T-helper 22 cell (primary cell): ENCODE measurements at places on chromosomes 1 and 21.
A peak's percentile ranks its signal among the peaks of the same experiment; 100 is the strongest.

GRCh38 chr1:44405031-44405797, at the start of gene RNF220:
RNF220 (plus strand) TSS chr1:44405255.
- no peak for DNase-seq

DNA sequence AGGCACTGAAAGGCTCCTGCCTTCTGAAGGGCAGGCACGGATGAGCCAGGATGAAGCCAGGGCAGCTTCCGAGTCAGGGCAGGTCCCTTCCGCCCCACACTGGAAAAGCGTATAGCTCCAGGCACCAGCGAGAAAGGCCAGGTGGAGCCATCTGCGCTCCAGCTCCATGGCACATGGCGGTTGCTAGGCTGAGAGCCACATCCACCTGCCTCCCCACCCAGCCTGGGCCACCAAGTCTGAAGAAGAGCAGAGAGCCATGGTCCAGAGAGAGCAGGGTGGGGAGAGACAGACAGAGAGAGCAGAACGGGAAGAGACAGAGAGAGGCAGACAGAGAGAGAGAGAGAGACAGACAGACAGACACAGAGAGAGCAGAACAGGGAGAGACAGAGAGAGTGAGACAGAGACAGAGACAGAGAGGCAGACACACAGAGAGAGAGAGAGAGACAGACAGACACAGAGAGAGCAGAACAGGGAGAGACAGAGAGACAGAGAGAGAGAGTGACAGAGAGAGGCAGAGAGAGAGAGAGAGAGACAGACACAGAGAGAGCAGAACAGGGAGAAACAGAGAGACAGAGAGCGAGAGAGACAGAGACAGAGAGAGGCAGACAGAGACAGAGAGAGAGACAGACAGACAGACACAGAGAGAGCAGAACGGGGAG, 5.2 kb downstream of the FNDC10 start:
- no peak for DNase-seq

GRCh38 chr1:79885101-79885500, 878.6 kb upstream of the ADGRL4 start:
- no peak for DNase-seq

DNA sequence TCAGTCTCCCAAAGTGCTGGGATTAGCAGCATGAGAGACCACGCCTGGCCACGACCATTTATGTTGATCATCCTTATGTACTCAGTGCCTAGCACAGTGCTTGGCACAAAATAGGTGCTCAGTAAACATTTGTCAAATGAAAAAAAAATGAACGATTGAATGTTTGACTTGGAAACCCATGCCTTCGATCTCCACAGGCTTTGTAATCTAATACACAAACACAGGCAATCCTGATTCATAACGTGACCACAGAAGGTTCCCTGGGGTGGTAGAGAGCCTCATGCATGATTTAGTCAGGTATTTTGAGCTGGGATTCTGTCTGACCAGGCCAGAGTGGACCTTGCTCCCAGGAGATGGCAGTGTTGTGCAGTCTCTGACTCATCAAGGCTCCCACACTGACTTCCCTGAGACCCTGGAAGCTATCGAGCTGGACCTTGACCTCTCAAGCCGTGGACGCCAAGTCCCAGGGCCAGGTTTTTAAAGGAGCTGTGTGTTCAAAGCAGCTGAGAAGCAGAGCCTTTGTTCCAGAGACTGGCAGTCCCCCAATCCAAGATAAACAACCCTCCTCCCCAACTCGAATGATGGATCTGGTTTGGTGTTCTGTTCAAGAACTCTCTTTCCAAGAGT, 81.1 kb downstream of the PGM1 start:
- no peak for DNase-seq

- no peak for DNase-seq
Observed at GRCh38 chr1:208767816-208768215, 523.6 kb upstream of the PLXNA2 start.

DNA sequence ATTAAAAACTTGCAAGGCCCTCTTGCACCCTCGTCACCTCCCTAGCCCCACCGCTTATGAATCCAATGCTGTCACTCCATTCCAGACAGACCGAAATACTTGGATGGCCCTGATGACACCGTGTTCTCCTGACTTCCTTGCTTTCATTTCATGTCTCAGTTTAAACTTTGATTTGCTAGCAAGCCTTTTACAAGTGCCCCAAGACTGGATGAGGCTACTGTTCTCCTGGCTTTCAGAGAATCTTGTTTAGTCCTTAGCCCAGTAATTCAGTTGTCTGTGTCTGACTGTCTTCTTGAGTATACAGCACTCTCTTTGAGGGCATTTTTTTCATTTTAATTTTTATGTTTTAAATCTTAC, 824 bp upstream of the IFI44L start:
- no peak for DNase-seq

DNA sequence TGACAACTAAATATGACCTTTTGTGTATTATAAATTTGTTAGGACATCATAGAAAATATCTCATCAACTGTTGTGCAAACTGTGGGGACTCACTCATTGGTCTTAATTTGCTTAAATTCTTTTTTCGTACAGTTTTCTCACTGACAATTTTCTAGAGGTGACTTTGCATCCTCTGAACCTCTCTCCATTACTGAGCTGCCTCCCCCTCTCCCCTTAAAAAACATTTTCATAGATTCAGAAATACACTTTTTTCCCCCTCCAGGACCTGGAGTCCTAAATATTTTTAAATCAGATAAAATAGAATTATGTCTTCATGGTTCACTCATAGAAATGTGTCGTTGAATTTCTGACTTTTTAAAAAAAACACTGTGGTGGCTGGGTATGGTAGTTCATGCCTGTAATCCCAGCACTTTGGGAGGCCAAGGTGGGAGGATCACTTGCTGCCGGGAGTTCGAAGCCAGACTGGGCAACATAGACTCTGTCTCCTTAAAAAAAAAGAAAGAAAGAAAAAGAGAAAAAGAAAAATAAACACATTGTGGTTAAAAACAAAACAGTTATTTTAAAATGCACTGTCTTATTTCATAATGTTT, 1.5 kb downstream of the CNST start:
- DNase-seq: no peak

- no peak for DNase-seq
Observed at GRCh38 chr1:218402786-218403120, 57.6 kb downstream of the TGFB2 start.

DNA sequence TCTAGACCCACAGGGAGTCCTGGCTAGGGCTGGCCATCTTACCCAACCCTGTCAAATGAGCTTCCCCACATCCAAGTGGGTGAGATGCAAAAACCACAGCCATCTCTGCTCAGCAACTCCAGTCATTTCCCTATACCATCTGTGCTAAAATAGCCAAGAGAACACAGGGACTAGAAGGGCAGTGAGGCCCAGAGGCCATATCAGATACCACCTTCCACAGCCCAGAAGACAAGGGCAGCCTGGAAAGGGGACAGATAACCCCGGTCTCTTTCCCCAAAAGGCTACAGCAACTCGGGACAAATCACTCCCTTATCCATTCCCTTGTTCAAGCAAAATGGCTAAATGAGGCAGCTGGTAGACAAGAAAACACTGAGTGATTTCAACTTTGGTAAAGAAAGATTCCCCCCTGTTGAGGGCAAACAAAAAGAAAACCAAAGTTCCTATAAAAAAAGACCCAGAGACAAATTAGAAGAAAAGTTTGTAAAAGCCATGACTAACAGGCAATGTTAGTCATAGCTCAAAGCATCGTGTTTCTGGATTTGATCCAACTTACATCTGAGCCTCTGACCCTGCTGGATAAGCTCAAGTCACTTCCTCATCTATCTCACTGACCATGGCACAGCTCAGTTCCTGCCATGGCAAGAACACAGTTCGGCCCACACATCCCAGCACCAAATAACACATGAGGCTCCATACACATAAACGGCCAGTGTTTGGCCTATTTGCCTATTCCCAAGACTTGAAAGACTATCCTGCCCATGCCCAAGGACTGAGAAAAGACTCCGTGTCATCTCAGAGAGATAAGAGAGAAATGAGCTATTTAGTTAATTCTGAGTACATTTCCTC, 3.1 kb downstream of the LAMB3 start:
- no peak for DNase-seq

DNA sequence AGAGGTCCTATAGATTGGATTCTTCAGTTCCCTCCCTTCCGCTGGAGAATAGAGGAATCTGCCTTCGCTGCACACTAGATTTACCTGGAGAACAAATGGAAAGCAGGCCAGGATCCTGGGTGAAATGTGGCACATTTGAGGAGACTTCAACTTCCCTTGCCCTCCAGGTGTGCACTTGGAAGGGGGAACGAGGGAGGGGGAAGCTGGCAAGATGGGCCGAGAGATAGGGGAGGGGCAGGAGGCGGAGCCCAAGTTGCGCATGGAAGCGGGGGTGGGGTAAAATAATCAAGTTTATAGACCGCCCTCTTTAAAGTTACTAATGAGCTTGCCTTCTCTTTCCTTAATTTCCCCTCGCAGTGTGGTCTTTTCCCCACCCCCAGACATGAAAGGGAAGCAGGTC, 155.7 kb upstream of the CAMK1G start:
- no peak for DNase-seq

- no peak for DNase-seq
Observed at GRCh38 chr1:221104596-221104995, 225.4 kb downstream of the HLX start.

DNA sequence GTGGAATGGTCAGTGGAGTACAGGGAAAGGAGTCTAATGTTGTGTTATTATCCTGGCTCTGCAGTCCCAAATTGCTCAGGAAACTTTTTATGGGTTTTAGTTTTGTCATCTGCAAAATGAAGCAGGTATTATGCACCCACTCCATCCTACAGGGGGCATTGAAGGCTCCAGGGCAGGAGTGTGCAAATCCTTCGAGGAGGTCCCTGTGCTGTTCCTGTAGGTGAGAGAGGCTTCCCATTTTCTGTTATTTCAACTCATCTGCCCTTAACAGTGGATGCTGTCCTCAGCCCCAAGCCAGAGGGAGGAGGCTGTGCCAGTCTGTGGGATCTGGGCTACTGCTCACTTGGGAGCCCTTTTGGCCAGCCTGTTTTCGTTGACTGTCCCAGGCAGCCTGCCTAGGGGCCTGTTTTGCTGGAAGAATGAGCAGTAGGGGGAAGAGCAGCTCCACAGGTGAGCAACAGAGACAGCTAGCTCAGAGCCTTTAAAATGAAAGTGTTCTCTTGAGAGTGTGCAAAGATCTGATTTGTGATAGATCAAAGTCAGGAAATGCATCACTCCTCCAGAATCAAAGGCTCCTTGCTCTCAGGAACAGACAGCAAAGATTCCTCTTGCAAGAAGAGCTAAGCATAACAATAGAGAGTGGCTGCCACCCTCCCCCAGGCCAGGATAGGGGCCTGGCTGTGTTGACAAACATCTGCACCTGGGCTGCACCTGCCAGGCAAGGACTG, 317.6 kb upstream of the PROX1 start:
- no peak for DNase-seq

GRCh38 chr1:161817176-161817730, 51.1 kb downstream of the ATF6 start:
- DNase-seq: no peak

DNA sequence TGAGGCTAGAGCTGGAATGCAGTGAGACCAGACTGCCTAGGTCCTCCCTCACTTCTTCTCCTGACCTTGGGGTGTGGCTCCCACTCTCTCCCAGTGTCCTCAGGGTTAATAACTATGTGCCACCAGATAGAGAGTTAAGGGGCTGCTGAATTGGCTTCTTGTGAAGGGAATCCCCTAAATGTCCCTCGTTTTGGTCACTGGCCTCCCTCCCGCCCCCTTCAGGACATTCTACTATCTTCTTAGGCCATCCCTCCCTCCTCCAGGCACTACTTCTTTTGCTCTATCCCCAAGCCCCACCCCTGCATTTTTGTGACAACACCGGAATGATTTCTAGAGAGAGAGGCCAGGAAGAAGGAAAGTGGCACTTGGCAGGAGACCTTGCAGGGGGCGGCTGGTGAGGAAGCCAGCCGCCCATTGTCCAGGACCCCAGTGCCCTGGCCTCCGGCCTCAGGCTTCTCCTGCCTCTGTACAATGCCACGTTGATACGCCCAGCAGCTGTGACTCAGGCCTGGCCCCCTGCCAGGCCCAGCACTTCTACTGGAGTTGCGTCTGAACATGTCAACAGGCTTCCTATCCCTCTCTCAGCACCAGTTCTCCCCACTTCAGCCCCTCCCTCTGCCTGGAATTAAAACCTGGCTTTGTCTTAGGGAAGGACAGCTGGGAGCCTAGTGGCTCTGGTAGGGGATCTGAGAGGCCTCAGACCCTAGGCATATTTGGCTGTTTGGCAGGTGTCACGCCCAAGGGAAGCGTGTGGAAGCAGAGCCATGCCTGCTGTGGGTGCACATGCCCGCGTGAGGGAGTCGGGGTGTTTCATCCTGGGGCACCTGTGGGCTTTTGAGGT, 9.1 kb downstream of the LMNA start:
- peak; percentile 57 for DNase-seq

DNA sequence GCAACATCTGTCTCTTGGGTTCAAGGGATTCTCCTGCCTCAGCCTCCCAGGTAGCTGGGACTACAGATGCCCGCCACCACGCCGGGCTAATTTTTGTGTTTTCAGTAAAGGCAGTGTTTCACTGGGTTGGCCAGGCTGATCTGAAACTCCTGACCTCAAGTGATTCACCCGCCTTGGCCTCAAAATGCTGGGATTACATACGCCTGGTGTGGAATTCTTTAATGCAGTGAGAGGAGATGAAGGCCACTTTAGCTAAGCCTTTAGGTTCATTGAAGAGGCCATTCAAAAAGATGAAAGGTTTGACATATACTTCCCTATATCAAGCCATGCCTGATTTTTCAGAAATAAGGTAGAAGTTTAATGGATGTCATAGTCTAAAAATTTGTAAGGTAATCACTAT, 162.7 kb downstream of the ST6GALNAC3 start:
- DNase-seq: no peak

DNA sequence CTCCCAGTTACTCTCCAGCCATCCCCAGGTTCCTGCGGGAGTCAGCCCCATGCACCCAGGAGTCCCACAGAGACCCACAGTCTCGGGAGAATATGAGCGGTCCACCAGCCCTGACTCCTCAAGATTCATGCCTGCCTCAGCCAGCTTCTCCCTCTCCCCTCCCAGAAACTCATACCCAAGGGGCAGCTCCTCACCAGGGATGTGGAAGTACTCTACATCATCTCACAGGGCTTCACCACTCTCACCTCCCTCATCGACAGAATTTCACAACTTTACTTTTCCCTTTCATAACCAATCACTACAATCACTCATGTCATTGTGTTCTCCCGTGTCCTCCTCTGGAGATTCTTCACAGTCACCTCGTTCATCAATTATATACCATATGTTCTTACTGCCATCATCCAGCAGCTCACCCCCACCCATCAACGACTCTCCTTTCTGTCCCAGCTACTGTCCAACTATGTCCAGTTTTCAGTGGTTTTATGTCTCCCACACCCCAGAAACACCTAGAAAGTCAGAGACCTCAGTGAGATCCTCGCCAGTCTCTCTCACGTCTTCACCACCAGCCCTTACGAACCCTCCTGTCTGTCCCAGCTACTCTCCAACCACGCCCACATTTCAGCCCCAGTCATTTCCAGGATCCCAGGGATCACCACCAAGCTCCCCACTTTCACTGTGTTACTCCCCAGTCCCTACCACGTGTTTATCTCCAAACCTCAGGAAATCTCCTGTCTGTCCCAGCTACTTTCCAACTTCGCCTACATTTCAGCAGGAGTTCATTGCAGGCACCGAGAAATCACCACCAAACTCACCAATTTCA, 1530.1 kb upstream of the TPTE start:
- DNase-seq: no peak

GRCh38 chr1:17244821-17245740, 3.8 kb upstream of the PADI3 start:
- DNase-seq: no peak
